Esophagus squamous epithelium (tissue), 5 donors: ENCODE measurements at places on chromosomes 6 and 20.

DNA sequence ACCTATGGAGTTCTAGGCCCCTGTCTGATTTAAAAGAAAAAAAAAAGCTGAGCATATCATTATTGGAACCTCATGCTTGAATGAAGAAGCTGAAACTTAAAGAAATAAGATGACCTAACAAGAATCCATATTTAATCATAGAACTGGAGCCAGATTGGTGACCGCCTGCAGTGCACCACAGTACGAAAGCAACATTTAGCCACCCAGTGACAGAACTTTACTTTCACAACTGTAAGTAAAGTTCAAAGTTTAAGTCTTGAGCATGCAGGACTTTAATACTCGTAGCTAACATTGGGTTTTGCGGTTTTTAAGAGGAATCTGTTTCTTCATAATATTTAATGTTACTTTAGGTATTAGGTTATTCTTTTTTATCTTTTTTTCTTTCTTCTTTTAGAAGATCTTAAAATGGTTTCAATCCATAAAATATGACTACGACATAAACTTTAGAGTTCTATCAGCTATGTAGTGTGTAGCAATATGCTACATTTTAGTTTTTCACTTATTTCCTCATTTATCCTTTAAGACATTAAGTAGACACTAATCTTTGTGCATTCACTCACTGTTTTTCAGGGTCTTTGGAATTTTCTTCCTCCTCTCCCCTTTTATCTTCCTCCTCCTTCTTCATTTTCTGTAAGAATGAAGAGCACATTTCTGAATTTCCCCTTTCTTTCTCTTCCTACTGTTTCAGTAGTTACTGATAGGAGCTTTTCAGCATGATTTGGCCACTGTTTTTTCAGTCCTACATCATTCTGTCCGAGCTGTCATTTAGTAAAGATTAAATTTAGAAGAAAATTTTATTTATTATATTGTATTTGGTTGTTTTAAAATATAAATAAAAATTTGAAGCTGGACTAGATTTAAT, 514.1 kb downstream of the GRIK2 start:
- DNase-seq: no peak

DNA sequence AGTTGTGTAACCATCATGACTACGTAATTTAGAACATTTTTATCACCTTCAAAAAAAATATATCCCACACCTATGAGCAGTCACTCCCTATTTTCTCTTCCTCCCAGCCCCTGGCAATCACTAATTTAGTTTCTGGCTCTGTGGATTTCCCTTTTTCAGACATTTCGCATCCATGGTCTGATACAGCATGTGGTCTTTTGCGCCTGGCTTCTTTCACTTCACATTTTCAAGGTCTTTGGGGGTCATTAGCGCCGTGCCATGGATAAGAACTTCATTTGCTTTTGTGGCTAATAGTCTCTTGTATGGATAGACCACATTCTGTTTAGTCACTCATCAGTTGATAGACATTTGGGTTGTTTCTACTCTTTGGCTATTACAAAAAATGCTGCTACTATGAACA, 44.9 kb upstream of the DUSP22 start:
- no peak for DNase-seq

GRCh38 chr6:100344761-100345160, 120.0 kb downstream of the SIM1 start:
- no peak for DNase-seq

- DNase-seq: no peak
Observed at GRCh38 chr6:110617057-110617456, 140.6 kb upstream of the SLC22A16 start.

DNA sequence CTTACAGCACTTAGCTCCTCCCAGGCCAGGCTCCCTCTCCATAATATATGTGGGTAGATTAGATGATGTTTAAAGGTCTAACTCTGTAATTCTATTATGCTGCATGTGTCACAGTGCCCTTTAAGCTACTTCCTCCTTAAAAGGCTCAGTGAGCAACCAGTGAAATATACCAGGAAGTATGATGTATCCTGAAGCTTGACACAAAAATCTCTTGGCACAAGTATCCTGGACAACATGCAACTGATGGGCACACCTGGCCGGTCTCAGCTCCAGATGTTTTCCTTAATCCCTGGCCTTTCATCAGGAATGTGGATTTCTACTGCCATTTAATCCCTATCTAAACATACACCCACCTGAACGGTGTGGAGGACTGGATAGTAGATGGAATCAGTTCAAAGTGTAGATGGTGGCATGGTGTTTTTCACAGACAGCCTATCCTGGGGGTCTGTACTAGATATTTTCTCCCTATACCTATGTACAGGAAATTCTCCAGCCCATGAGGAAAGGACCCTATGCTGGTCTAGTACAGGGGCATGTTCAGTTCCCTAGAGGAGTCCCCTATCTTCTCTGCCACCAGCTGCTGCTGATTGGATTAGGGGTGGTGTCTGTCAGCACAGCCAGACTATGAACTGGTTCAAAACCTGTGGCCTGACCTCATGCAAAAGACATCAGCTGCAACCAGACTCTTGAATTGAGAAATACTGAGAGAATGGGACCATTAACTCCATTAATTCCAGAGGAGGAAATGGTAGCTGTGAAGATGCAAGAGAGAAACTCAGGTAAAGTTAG, 59.4 kb upstream of the CITED2 start:
- DNase-seq: no peak

- DNase-seq: no peak
Observed at GRCh38 chr6:150491131-150491810, 108.4 kb upstream of the PLEKHG1 start.

DNA sequence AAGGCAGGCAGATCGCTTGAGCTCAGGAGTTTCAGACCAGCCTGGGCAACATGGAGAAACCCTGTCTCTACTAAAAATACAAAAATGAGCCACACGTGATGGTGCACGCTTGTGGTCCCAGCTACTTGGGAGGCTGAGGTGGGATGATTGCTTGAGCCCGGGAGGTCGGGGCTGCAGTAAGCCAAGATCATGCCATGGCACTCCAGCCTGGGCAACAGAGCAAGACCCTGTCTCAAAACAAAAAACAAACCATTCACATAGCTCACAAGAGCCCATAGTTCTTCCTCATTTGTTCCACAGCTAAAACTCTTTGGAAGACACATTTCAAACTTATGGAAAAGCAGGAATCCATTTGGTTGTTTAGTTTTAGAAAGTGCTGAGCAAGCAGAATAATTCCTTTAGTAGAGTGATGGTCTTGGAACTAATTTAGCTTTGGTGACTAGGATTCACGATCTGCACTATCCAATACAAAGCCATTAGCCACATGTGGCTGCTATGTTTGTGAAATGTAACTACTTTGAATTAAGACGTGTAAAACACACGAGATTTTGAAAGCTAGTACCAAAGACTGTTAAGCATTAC, 4.1 kb downstream of the ZNFX1 start:
- DNase-seq: no peak

DNA sequence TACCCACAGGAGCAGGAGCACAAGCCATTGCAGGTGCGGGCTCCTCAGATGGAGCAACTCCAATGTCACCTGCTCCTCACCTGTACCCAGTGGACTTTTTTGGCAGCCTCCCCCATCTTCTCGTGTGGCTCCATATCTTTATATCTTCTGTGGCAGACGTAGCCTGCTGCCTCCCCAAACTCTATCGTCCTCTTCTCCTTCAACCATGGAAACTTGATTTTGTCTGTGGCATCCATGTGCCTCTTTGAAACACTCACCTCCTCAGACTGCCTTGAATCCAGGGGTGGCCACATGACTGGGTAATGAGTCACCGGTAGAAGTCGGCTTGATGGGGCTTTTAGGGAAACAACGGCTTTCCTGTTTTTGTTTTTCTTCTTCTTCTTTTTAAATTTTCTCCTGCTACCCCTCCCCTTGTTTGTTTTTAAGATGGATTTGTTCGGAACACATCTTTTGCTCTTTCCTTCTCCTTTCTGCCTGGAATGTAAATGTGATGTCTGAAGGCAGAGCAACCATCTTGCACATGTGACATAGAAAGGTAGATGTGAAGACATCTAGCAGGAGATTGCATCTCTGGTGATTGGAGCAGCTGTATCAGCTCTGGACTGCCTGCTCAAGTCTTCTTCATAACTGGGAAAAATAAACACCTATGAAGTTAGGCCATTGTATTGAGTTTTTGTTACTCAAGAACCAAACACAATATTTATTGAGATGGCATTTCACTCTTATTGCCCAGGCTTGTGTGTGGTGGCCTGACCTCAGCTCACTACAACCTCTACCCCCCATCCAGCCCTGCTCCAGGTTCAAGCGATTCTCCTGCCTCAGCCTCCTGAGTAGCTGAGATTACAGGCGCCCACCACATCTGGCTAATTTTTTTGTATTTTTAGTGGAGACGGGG, 69.9 kb upstream of the DDR1 start:
- DNase-seq: no peak

DNA sequence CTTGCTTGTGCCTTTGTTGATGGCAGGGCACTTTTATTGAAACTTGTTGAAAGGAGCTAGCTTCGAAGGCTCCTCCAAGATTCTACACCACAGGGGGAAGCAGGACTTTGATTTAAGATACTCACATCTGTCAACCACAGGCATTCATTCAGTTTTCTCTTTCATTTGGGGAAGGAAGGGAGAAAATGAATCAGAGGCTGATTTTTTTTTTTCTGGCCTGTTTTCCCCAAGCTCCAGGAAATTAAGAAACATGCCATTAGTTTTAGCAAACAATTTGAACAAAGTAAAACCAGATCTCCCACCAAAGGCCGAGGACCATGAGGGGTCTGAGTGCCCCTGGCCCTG, 8.7 kb upstream of the APCDD1L start:
- no peak for DNase-seq

DNA sequence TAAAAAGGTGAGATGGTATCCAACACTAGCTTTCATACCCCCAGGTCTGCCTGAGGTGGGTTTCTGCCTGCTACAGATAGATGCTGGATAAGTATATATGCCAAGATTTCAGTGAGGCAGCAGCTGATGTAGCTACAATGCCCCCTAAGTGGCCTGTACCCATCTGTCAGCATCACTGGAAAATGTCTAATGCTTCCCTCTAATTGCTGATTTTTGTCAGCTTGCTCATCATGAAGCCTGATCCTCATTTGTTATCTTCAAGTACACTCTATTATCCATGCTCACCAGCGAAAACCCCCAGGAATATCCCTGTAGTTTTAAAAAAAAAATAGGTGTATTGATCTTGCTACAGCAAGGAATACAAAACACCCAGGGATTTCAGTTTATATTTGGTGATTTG, 32.2 kb downstream of the OPRM1 start:
- DNase-seq: no peak

- no peak for DNase-seq
Observed at GRCh38 chr6:90429713-90430112, 133.1 kb upstream of the BACH2 start.

GRCh38 chr6:811831-812230, 118.9 kb upstream of the EXOC2 start:
- DNase-seq: no peak

GRCh38 chr20:51610761-51611624, 68.5 kb upstream of the NFATC2 start:
- DNase-seq: no peak

GRCh38 chr6:90140683-90141082, 156.0 kb downstream of the BACH2 start:
- no peak for DNase-seq

- no peak for DNase-seq
Observed at GRCh38 chr20:44089987-44090674, 96.9 kb downstream of the JPH2 start.

- DNase-seq: no peak
Observed at GRCh38 chr6:81633391-81633790, 119.1 kb downstream of the TENT5A start.
